Right ventricle myocardium inferior (tissue), 1 donor: ENCODE measurements at places on chromosomes 12 and 14.

DNA sequence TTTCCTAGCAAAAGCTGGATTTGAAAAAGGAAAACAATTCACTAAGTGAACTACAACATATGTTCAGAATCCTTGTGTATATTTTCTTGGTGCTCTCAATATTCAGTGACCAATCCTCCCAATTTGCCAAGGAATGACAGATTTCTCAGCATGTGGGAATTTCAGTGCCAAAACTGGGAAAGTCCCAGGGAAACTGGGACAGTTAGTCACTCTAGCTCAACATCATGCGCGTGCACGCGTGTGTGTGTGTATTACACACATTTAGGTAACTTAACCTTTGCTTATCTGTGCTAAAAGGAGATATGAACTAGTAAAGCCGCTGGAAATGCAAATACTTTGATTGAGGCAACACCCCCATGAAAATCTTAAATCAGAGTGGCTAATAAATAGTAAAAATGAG, 26.1 kb upstream of the SLC6A13 start:
- DNase-seq: no peak

GRCh38 chr12:131473741-131474709, 236.9 kb upstream of the SFSWAP start:
- DNase-seq: no peak

DNA sequence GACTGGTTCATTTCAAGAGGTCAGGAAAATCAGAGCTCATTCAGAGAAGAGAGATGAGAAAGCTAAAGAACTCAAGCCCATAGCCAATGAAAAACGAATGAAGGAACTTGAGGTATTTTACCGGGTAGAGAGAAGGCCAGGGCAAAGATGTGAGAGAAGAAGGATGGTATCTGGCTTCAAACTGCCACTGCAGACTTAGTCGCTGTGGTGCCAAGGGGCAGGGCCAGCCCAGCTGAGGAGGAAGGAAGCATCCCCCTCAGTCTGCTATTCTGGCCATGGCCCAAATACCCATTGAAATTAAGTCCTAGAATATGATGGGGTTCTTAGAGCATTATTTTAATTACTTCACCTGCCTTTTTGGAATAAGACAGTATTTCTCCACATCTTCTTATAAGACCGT, 69.2 kb downstream of the ANO2 start:
- no peak for DNase-seq

GRCh38 chr12:22700106-22700505, 75.1 kb downstream of the ETNK1 start:
- no peak for DNase-seq
